Stimulated activated CD4-positive, alpha-beta T cell treated with anti-CD3 and anti-CD28 coated beads, Interleukin-2, amount 100 ng/mL, for 4 hours (primary cell): ENCODE measurements at places on chromosomes 2 and 18.

DNA sequence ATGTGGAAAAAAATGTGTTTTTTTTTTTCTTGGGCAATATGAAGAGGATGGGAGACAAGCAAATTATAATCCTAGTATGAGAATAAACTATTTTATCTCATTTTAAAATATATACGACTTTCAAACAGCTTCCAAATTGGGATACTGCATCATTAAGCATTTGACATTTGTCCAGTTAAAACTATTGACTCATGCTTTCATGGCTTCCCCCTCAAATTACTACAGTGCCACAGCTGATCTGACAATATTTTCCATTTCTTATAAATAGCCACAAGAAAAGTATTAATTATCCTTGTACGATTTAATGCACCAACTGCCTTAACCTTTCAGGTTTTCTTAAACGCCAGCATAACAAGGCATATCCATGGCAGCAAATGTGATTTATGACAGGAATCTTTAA lies 1134.8 kb upstream of the ZEB2 start:
- no peak for DNase-seq

- no peak for DNase-seq
These were observed 234.0 kb downstream of the ZNF407 start for GRCh38 chr18:74831571-74832250.

DNA sequence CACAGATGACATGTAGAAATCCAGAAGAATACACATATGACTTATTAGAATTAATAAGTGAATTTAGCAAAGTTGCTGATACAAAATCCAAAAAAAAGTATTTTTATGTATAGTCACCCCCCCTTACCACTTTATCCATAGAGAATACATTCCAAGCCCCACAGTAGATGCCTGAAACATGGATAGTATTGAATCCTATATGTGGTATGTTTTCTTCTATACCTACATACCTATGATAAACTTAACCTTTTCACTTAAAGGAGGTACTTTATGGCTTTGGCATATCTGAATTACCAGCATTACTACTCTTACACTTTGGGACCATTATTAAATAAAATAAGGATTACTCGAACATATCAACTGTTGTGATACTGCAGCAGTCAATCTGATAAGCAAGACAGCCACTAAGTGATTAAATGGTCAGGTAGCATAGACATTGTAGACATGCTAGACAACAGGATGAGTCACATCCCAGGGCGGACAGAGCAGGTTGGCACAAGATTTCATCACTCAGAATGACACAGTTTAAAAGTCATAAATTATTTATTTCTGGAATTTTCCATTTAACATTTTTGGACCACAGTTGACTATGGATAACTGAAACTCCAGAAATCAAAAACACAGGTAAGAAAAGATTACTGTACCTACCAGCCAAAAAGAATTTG lies 208.2 kb upstream of the CHAC2 start:
- no peak for DNase-seq

- DNase-seq: no peak
These were observed 329.6 kb upstream of the ACVR2A start for GRCh38 chr2:147515213-147515612.

GRCh38 chr2:210250622-210251021 lies 25.4 kb upstream of the ACADL start:
- no peak for DNase-seq

- DNase-seq: no peak
These were observed 6.3 kb upstream of the NRP2 start for GRCh38 chr2:205675861-205676516.

DNA sequence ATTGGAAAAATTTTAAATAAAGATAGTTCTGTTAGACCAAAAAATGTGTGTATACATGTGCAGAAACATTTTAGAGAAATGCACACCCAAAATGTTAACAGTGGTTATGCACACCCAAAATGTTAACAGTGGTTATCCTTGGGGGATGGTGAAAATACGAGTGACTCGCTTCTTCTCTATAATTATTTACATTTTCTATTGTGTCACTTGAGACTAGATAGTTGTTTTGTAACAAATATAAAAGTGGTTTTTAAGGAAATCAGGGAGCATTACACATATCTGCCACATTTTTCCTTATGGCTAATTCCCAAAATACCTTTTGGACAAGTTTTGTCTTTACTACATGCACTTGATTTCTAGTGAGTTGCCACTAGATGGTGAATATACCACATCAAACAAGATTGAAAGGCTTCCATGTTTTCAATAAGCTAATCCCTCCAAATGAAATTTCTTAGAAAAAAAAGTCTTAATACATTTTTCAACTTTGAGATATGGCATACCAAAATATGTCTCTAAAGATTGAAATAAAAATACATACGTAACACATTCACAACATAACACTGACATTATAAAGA lies 9.0 kb upstream of the HIBCH start:
- DNase-seq: no peak

- DNase-seq: no peak
These were observed 50.4 kb upstream of the KCNG2 start for GRCh38 chr18:79747156-79747845.

DNA sequence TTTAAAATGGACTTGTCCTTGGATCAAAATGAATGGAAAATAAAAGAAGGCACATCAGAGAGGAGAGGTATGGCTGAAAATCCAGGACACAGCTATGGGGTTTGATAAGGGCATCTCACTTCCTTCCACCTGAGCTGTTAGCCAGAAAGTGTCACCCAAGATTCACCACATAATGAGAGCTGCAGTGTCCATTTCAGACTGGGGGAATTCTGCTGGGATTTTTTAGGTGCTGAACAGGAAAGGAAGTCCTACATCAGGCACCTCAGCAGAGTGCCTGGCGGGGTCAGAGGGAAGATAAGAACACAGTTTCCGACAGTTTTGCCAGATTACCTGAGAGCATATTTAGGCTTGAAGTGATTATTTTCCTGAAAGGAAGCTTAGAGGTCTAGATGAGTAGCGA lies 187.6 kb upstream of the HNMT start:
- DNase-seq: no peak

- no peak for DNase-seq
These were observed 62.5 kb upstream of the LGALSL start for GRCh38 chr2:64391424-64391823.

DNA sequence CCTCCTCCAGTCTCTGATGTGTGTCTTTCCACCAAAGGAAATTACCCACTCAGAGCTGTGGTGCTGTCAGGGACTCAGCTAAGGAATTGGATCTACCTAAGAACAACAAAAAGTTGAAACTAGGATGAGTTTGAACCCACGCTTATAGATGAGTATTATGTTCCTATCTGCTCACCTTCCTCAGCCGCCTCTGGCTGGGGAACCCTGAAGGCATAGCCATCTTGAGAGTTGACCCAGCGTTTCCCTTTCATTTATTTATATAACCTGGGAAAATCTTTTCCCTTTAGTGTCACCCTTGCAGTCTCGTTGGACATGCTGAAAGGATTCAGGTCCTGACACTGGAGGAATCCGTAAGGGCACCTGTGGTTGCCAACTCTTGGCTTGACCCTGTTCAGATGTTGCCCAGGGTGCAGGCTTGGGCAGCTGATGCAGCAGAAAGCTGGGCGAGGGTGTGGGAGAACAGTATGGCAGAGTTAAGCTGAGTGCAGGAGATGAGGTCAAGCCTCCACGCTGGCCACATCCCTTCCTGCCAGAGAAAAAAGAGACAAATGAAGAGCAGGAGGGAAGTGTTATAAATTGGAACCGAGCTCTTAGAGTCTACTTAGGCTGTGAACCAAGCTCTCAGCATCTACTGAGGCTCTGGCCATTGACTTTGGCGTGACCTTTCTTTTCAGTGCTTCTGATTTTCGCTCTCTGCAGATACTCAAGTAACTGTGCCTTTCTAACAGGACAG lies 1.9 kb downstream of the CDH20 start:
- DNase-seq: no peak

DNA sequence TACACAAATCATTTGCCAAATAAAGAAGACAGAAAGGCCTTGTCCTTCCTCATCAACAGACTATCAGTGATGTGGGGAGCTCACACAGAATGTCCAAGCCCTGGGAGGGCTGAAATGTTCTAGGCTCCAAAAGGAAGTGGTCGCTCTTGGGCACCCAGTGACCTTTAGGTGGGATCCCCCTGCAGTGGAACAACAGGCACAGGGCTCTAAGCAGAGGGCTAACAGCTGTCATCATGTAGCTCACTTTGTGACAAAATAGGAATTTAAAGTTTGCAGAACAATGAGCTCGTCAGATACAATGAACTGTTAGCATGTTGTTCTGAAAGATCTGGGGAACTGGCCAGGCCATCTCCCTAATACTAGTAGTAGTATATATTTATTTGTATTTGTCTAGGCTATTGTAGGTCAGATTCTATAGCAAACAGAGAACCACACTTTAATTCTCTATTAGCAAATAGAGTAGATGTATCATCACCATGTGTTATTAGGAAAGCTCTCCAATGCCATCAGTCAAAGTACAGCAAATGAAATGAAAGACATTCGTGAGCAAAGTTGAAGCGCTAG lies 151.5 kb upstream of the MAP3K20 start:
- no peak for DNase-seq

DNA sequence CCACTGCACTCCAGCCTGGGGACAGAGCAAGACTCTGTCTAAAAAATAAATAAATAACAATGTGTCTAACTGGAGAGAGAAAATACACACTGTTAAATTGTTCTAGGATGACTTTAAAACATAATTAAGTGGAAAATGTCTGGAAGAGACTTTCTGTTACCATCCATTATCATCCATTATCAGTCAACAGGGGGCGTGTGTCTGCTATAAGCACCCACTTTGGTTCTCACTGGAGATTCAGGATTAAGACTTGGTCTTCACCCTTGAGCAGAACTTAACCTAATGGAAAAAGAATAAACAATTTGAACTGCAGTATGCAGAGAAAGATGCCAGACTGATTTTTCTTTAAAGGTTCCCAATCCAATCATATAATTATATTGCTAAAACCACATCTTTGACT lies 999.8 kb upstream of the GYPC start:
- DNase-seq: no peak

GRCh38 chr2:222115296-222115695 lies 183.5 kb downstream of the PAX3 start:
- no peak for DNase-seq

- DNase-seq: no peak
These were observed 31.1 kb downstream of the SERTAD2 start for GRCh38 chr2:64622443-64623241.

- DNase-seq: no peak
These were observed 50.5 kb upstream of the ST8SIA3 start for GRCh38 chr18:57301573-57302559.

GRCh38 chr2:121075641-121076497 lies 209.1 kb downstream of the TFCP2L1 start:
- DNase-seq: no peak

DNA sequence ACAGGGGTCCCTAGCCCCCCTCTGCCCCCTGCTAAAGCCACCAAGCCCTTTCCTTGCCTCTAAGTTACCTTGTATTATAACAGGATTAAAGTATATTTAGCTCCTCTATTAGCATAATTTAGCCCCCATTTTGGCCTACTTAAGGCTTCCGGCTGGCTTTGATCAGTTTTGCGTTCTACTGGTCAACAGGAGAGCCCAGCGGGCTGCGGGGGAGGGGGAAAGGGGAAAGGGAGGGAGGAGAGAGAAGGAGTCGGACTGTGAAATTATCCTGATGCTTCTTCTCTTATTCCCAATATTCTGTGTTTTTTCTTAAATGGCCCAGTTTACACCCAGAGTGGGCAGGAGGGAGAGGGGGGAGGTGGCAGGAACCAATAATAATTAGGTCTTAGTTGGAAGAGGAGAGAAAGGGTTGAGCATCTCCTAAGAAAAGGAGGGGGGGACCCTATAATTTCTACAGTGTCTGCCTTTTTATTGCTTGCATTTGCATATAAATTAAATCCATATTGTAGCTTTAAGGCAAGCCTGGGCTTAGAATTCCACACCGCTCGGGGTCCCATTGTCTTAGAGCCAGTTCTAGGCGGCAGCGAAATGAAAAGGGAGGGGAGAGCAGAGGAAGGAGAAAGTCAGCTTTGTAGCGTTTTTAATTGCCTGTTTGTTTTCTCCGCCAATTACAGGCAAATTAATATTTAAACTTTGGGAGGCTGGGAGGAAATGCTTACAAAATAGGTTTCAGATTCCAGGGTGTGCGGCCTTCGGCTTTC lies 39.6 kb downstream of the EN1 start:
- DNase-seq: no peak

DNA sequence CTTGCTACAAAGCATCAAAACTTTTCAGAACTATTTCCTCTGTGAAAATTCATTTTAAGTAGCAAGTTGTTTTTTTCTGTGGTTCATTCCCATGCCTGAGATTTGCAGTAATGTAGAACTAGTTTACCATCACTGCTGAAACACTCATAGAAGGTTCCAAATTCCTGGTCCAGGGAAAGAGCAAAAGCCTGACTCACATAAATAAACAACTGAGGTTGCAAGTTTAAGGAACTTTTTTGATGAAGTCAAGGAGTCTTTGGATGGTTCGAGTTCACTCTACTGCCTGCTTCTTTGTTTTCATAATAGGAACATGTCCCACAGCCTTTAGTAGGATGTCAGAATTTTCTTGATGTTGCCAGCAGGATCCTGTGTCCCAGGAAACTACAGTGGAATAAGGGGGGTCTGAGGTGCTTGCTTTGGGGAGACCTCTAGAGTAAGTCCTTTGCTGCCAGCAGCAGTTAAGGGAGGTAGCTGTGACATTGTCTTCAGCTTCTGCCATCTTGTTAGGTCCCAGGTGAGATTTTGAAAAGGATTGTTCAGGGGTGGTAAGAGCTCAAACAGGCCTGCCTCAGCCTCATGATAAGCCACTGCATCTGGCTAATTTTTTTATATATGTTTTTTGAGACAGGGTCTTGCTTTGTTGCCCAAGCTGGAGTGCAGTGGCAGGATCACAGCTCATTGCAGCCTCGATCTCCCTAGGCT lies 43.9 kb downstream of the ACSL3 start:
- DNase-seq: no peak

DNA sequence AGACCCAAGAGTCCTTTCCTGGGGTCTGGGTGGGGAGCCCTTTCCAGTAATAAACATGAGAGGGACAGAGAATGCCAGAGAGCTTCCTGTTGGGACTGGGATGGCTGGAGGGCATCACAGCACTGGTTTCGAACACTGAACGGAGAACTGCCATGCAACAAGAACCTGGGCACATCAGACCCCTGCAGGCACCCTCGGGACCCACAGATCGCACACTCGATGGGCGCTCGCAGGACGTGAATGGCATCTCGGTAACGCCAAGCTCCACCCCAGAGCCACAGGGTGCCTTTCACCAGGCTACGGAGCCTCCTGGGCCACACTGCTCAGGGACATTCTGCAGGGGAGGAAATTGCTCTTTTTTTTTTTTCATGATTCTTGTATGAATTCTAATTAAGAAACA lies 25.1 kb downstream of the SLC66A2 start:
- DNase-seq: no peak

GRCh38 chr18:5393779-5394178 lies 98.3 kb upstream of the ZBTB14 start:
- no peak for DNase-seq

- no peak for DNase-seq
These were observed 8.3 kb downstream of the IL1B start for GRCh38 chr2:112828251-112828691.

GRCh38 chr18:55318951-55319441 lies 269.0 kb downstream of the TCF4 start:
- DNase-seq: no peak

- DNase-seq: no peak
These were observed 61.5 kb downstream of the G6PC2 start for GRCh38 chr2:168962636-168963035.
